ENCODE measurements at places on chromosomes 6 and 20.
A peak's percentile ranks its signal among the peaks of the same experiment; 100 is the strongest.

DNA sequence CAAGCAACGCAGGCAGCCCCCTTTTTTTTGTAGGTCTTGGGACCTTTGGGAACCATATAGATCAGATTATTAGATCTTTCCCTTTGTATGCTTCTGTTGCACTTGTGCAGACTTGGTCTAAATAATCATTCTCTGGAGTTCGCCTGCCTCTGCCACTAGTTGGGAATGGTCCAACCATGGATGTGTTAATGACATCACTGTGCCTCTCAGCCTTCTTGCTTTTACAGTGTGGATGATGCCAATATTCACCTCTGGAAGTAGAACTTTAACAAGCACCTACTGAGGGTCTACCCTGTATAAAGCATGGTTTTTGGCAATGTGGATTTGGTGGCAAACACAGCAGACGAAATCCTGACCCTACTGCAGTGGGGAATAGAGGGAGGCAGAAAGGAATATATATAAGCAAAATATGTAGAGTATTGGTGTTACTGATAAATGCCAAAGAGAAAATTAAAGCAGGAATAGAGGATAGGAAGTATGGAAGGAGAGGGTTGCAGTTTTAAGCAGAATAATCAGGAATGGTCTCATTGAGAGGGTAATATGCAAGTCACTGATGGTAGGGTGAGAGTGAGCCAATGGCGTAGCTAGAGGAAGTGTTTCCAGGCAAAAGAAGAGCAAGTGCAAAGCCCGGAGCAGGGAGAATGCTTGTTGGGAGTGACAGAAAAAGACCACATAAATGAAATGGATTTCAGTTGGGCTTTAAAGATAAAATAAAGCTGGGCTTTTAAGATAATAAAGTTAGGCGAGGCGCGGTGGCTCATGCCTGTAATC, 97.5 kb downstream of the DOK5 start:
- DNase-seq: no peak

DNA sequence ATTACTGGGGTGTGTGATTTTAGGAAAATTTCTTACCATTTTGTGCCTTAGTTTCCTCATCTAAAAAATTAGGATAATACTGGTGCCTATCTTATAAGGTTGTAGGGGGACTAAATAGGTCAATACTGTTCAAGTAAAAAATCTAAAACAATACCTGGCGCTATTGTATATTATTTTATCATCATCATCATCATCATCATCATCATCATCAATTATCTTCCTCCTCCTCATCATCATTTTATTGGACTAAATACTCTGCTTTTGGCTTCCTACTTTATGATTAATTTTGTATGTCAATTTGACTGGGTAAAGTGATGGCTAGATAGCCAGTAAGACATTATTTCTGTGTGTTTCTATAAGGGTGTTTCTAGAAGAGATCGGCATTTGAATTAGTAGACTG, 435.5 kb downstream of the DHX35 start:
- no peak for DNase-seq

DNA sequence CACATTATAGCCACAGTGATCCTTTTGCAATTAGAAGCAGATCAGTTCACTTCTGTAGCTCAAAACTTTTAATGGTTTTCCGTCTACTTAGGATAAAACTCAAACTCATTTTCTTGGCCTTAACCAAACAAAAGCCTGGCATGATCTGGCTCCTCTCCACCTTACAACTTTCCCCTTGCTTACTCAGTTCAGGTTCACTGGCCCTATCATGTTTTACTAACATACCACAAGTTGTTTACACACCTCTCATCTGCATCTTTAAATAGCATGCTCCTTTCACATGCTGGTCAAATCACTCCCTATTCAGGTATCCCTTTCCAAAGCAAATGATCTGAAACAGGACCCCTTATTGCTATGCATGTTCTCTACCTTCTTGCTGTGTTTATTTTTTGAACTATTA, 191.4 kb upstream of the FAM83B start:
- no peak for DNase-seq

DNA sequence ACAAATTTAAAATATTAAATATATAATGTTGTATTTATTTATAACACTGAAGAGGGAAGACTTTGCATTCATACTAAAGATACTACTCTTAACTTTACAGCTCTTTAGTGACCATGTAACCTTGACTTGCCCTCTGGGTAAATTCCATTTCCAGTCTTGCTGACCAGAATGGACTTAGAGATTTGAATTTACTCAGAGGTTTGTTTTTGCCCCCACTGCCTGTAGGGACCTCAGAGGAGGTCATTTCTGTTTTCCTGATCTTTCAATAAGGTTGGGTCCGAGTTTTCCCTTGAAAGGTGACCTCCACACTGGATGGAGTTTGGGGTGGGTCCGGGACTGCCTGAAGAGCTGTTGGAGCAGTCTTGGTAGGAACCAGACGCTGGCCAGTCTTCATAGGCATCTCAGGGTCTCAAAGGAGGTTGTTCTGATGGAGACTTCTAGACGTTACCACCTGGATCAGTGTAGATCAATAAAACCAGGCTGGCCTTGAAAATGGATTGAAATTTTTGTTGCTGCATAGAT, 26.0 kb downstream of the DCBLD1 start:
- DNase-seq: no peak

GRCh38 chr6:157029980-157030690, 253.0 kb downstream of the ARID1B start:
- DNase-seq: no peak

DNA sequence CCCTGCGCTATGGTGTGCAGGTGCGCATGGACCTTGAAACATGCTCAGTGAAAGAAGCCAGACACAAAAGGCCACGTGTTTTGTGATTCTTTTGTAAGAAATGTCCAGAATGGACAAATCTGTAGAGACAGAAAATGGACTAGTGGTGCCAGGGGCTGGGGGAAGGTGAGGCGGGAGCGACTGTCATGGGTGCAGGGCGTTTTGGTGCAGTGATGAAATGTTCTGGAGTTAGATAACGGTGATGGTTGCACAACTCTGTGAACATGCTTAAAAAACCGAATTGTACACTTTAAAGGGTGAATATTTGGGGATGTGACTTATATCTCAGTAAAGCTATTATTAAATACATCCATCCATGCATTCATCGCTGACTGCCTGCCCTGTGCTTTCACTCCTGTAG, 31.7 kb upstream of the NTSR1 start:
- DNase-seq: no peak

GRCh38 chr6:100283285-100283684, 181.4 kb downstream of the SIM1 start:
- DNase-seq: no peak

DNA sequence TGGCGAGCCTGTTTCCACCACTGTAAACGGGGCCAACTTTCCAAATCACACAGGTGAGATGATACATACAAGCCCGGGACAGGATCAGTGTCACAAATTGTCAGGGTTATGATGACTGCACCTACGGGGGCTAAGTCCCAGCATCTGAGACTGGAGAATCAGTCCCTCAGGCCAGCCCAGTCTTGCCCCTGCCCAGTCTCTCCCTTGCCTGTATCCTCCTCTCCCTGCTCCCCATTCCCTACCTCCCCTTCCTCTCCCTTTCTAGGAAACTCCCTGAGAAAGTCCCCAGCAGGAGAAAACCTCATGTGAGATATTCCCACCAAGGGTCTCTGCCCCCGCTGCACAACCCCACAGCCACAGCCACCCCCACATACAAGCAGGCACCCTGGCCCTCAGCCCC, 1.5 kb downstream of the FOXS1 start:
- no peak for DNase-seq

- DNase-seq: no peak
These were observed 38.6 kb downstream of the OVOL2 start for GRCh38 chr20:18019068-18019467.

- no peak for DNase-seq
These were observed 158.8 kb upstream of the ENPP5 start for GRCh38 chr6:46329568-46329967.

DNA sequence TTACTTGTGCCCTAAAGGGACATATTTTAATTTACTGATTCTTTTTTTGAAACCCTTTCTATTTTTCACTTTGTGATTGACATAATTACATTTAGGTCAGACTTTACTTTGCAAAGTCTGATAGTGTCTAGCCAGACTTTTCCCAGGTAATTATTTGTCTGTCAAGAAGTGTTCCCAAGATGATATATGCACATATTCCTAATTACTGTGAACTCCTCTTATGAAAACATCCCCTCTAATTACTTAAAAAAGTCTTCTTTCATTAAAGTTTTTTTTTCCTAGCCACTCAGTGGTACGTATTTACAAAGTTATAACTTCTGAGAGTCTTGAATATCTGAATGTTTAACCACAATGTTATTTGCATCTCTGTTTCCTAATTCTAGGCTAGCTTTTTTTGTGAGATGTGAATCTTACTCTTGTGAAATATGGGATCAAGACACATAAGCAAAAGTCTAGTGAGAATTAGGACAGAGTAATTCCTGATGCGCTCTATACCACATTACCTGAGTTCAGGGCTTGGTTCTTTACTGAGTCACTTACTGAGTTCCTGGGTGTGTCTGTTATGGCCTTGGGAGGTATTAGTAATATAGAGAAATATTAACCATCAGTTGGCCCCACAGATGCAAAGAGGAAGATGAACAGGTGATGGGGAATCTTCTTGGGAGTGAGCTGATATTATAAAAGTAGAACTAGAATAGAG, 27.9 kb downstream of the FAM83B start:
- no peak for DNase-seq

DNA sequence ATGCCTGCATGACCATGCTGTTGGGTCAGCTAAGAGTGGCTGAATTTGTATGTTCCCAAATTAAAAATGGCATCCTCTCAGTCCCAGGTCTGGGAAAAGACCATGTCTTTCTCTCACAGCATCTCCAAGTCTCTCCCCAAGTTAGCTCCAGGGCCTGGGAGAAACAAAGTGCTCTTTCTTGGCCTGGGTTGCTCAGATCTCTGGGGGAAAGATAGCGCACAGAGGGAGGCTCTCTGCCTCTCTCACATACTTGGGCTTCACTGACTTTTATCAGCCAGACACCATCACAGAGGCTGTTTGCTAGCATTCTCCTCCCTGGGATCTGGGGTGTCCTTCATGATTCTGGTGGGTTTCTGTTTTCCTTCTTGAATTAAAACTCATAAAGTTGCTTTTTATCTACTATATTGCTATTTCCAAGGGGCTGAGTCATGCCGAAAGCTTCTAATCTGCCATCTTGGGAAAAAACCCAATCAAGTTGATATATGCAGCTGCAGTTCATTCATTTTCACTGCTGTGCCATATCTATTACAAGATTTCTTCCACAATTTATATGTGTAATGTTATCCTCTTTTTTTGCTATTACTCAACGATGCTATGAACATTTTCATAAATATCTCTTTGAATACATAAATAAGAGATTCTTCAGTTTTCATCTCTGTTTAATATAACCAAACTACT, 190.2 kb downstream of the MOXD1 start:
- DNase-seq: no peak

GRCh38 chr6:107345393-107345792, 114.0 kb downstream of the PDSS2 start:
- DNase-seq: no peak

DNA sequence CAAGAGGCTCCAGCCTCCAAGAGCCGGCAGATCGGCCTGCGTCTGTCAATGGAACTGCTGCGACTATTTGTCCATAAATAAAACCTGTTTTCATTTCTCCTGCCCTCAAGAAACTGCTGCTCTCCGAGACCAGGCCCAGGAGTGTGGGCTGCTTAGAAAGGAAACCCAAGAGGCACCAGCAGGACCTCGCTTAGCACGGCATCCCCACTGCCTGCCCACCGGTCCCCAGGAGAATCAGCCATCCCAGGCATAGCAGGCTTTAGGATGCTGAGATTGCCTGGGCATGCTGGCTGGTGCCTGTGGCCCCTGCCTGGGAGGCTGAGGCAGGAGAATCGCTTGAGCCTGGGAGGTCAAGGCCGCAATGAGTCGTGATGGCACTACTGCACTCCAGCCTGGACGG, 17.6 kb downstream of the NTSR1 start:
- no peak for DNase-seq

DNA sequence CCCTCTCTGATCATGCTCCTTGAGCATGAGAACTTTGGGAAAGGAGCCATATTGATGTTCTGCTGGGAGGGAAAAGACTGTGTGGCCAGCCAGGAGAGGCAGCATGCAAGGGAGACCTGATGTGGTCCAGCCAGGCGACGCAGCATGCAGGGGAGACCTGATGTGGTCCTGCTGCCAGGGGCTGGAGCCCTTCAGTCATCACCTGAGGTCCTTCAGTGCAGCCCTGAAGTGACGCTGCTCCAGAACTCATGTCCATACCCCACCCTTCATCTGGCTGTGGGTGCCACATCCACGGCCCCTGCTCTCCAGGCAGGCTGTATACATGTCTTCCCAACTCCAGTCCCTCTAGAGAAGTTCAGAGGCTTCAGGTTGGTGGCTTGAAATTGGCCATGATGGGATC, 134.4 kb downstream of the ERMARD start:
- no peak for DNase-seq

DNA sequence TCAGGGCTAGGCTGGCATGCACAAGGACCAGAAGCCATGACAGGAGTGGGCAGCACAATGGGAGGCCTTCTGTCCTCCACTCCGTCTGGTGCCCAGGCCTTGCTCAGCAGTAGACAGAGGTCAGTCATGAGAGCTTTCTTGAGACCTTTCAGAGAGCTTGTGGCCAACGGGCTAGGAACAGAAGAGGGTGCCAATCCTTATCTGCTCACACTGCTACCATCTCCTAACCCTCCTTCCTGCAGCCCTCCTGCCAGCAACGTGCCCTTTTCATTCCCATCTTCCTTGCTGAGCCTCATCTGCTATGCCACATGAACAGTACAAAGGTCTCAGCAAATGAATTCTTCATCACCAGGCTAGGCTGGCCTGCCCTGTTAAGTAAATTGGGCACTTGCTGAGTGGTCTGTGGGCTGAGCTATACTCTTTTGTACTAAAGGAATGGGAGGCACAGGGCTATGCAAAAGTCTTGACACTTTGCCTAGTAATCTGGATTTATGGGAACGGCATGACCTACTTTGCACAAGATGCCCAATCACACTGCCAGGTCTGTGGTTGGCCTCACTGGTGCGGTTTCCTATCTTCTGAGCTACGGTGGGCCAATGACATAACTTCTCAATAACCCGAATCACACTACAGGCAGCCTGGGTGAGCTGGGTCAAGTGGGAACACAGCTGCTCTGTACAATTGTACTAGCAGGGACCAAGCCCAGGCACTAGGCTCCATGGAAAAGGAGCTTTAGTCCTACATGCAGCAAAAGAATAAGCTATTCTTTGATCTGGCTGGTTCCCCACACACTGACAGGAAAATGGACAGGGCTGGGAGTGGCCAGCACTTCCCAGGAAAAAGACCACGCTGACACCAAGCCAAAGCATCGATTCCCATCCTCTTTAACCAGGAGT, 47.8 kb downstream of the ELOVL5 start:
- peak; percentile 40 for DNase-seq

- no peak for DNase-seq
These were observed 57.6 kb downstream of the PLCB4 start for GRCh38 chr20:9126527-9126926.

- DNase-seq: peak; percentile 81
These were observed 77.7 kb downstream of the ELOVL4 start for GRCh38 chr6:79869600-79870084.

- DNase-seq: no peak
These were observed 165.1 kb downstream of the ARID1B start for GRCh38 chr6:156942266-156942665.

GRCh38 chr6:129390900-129391299, 319.1 kb downstream of the ARHGAP18 start:
- DNase-seq: no peak

- DNase-seq: no peak
These were observed 373.7 kb downstream of the BTBD3 start for GRCh38 chr20:12291386-12291785.
